ENCODE measurements at places on chromosomes 12 and 14. TPM values are rescaled to one million over a fixed set of nuclear protein-coding genes. Genes with fewer than 3 reads are reported as not detected.

GRCh38 chr14:31387091-31387490 is 33.3 kb downstream of the HEATR5A start:
- DNase-seq: no peak

DNA sequence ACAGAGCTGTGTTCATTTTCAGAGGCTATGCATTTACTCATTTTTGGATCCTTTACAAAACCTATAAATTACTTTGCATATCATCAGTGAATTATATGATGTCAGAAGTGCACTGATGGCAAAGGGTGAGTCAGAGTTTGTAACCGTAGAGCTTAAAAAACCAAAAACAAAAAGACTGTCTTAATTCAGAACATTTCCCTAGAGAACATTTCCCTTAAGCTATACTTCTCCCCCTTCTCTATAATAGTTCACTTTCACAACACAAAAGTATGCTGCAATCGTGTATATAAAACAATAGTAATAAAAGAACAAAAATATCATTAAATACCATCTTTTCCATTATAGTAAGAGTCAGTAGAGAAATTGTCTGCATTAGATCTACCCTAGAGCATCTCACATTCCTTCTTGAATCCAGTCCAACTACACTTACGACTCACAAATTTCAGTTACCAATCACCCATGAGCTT is 934.9 kb downstream of the LRFN5 start:
- DNase-seq: no peak

DNA sequence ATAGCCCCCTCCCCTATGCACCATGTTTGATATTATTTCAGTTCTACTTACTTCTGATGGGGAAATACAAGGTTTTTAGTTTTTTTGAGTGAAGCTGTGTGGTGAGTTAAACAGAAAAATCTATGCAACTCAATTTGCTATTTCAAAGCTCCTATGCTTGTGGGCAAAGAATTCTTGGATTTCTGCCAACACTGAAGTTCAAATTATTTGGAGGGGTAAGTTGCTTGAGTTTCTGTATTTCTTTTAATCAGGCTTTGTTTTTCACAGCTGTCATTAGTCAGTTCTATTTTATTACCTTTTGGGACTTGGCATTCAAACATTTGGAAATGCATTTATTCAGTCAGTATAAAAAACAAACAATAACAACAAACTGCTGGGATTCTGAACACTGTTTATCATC is 407.5 kb upstream of the MGAT4C start:
- no peak for DNase-seq

- no peak for DNase-seq
Observed at GRCh38 chr12:60148831-60149230, 553.0 kb downstream of the SLC16A7 start.

GRCh38 chr12:40158592-40159111 is 52.8 kb upstream of the SLC2A13 start:
- no peak for DNase-seq

GRCh38 chr12:94590428-94590827 is 59.9 kb downstream of the TMCC3 start:
- DNase-seq: no peak

GRCh38 chr12:103268831-103269514 is 226.8 kb downstream of the C12orf42 start:
- DNase-seq: no peak

DNA sequence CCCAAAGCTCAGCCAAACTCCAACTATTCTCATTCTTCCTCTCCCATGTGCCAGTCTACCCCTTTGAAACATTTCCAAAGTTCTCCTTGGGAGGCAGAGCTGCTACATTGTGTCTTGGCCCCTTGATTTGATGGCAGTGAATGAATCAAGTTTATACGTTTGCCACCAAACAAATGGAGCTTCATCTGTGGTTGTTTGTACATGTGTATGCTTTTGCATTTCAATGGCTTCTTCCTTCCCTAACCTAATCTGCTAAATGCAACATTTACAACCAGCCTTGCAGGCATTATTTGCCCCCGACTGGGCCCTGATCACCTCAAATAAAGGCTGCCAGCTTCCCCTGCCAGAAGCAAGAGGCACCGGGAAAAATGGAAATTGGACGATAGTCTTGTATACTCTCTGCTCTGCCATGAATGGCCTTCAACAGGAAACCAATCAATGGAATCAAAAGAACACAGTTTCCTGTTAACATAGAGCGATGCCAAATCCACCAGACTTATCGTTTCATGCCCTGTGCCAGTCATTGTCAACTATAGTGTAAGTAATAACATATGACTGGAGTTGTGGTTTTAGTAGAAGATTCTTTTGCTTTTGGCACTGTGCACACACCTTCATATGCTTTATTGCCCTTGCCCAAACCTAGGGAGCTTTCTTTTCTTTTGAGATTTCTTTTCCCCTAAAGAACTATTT is 97.8 kb downstream of the TMEM30B start:
- DNase-seq: no peak

- DNase-seq: peak; percentile 48
Observed at GRCh38 chr12:46472893-46473633, 100.5 kb upstream of the SLC38A2 start.

DNA sequence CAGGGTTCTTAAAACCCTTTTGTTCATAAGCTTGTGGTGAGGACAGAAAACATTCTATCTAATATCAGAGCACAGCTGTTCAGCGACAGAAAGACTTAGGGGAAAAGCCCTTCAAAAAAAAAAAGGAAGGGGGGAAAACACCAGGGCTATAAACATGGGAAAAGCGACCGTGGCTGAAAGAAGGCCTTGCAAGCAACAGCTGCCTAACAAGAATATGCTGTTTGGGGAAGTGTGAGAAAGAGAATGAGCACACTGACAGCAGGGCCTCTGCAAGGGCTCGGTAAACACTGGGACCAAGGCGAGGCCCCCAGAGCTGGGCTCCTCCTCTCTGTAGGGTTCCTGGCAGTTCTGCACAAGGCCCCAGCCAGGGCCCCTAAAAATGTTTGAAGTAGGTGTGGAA is 27.4 kb upstream of the CCND2 start:
- no peak for DNase-seq

- DNase-seq: peak; percentile 49
Observed at GRCh38 chr12:95681210-95681765, 109.3 kb downstream of the NTN4 start.

- DNase-seq: no peak
Observed at GRCh38 chr14:54877015-54877702, 25.5 kb downstream of the GCH1 start.

GRCh38 chr12:91317306-91317705 is 134.7 kb upstream of the DCN start:
- DNase-seq: no peak

DNA sequence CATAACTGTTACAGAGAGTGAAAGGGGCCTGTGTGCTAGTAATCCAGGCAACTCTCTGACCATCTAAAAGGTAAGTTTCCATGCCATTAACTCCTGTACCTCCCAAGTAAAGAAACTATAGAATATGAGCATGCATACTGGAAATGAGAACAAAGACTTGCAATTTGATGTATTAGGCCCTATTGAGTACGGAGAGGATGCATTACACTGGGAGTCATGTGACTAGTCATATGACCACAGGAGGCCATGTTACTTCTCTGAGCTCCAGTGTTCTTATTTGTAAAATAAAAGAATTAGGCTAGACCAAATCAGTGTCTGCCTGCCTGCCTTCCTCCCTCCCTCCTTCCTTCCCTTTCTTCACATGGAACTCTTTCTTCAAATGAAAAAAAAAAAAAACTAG is 440.1 kb upstream of the CCDC196 start:
- no peak for DNase-seq

DNA sequence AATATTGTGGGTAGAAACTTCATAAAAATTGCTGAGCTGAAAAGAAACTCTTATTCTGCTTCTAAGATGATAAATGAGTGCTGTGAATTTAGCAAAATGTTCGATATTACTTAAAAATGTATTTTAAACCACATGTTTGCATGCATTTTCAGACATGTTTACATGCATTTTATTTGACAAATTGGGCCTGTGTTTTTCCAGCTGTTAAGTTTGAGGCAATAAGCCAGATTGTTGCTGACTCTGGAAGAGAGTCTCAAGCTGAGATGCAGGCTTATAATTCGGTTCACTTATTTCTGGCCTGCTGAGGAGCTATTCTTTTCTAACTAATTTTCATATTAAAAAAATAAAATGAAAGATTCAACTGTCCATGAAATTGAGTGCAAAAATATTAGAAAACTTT is 110.1 kb downstream of the SYNE2 start:
- DNase-seq: no peak

Gene DACT1
- total RNA-seq: 1.5 TPM

Gene ARG2
- total RNA-seq: 4.7 TPM

Gene AJUBA
- total RNA-seq: 6.7 TPM

Gene SPTB
- total RNA-seq: 0.52 TPM

Gene APOF
- total RNA-seq: not detected
